ENCODE measurements at places on chromosomes 4 and X.

- no peak for DNase-seq
Observed at GRCh38 chr4:24781999-24782745, 13.2 kb upstream of the SOD3 start.

- DNase-seq: peak; percentile 13
Observed at GRCh38 chr4:149166876-149167275, 648.8 kb downstream of the IQCM start.

- no peak for DNase-seq
Observed at GRCh38 chrX:134167591-134168203, 69.3 kb upstream of the CCDC160 start.

- no peak for DNase-seq
Observed at GRCh38 chrX:10554612-10555270, 65.6 kb downstream of the MID1 start.

DNA sequence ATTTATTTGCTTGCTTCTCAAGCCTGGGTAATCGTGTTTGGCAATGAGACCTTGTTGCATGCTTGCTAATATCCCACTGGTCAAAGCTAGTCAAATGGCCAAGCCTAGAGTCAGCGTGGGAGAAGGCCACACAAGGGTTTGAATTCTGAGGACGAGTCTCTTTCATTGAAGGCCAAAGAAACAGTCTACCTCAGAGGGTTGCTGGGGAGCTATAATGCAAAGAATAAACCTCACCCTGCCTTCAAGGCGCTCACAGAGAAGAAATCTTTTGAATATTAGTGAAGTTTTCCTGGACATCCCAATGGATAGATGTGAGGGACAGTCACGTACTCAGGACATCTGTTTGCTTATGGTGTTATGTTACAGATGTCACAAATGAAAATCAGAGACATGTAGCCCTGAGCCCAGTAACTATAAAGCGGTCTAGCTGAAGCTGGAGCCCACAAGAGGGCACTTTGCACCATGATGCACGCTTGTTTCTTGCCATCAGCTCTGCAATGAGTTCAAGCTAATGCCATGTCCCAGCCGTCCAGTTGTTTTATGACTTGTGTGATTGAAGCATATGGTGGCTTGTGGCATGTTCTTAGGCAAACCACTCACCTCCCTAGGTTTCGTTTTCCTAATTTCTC, 1.1 kb upstream of the TLR3 start:
- no peak for DNase-seq

DNA sequence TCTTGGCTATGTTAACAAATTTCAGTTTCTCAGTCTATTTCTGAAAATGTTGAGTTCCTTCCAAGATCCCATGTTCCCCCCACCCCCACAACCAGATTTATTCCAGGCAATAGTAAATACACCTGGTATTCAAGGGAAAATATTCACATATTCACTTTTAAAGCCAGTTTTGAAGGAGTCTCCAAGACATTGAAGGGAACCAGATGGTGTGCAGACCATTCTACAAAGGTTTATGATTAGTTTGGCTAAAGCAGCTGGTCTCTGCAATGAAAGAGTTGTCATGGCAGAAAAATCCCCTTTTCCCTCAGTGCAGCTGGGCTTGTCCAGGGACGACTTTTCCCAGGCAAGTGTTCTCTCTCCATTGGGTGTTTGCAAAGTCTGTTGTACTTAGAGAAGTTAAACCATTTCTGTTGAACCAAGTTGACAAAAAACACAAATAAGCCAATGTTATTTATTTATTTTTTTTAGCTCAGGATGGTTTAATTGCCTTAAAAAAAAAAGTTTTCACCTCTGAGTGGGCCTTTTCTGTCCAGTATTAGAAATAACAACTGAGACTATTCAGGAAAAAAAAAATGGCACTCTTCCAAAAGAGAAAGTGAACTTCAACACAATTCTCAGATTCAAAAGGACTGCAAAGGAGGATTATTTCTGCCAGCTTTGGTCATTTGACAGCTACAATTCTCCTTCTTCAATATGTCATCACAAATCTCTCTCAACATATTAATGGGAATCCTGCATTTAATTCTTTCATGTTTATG, 410.6 kb downstream of the IL1RAPL1 start:
- peak; percentile 5 for DNase-seq

DNA sequence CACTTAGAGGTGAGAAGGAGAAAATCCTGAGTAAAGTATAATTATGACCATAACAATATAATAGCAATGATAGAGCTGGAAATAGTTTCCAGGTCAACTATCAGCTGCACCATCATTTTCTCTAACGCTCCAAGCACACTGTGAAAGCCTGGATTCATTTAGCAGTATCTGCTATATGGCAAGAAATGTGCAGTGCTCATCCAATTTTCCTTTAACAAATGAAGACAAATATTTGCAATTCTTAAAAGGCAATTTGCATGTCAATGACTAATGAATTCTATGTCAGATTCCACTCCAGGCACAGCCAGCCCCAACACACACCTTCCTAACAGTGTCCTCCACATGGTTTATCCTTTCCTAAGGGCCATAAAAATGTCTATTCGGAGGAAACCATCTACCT, 12.7 kb downstream of the PRSS12 start:
- DNase-seq: no peak

- no peak for DNase-seq
Observed at GRCh38 chr4:13922873-13923645, 295.5 kb upstream of the BOD1L1 start.

- DNase-seq: no peak
Observed at GRCh38 chr4:113179091-113179490, 129.6 kb downstream of the ANK2 start.

DNA sequence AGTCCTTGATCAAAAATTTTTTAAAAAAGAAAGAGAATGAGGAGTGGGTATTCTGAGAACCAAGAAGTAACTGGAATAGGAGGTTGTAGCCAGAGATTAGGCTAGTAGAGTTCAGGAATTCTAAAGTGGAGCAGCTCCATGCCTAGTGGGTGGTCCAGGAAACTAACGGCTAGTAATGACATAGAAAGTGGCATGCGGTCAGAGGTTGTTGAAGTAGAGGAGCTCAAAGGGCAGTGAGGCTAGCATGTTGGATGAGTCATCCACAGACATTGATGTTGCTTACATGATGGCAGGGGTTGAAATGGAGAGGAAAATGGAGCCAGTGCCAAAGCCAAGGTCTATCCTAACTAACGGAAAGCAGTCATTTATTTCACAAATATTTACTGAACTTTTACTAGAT, 42.1 kb downstream of the TEX13B start:
- no peak for DNase-seq

- no peak for DNase-seq
Observed at GRCh38 chr4:173446416-173446815, 47.5 kb upstream of the SCRG1 start.

- DNase-seq: no peak
Observed at GRCh38 chr4:6472008-6472386, 417 bp downstream of the PPP2R2C start.

DNA sequence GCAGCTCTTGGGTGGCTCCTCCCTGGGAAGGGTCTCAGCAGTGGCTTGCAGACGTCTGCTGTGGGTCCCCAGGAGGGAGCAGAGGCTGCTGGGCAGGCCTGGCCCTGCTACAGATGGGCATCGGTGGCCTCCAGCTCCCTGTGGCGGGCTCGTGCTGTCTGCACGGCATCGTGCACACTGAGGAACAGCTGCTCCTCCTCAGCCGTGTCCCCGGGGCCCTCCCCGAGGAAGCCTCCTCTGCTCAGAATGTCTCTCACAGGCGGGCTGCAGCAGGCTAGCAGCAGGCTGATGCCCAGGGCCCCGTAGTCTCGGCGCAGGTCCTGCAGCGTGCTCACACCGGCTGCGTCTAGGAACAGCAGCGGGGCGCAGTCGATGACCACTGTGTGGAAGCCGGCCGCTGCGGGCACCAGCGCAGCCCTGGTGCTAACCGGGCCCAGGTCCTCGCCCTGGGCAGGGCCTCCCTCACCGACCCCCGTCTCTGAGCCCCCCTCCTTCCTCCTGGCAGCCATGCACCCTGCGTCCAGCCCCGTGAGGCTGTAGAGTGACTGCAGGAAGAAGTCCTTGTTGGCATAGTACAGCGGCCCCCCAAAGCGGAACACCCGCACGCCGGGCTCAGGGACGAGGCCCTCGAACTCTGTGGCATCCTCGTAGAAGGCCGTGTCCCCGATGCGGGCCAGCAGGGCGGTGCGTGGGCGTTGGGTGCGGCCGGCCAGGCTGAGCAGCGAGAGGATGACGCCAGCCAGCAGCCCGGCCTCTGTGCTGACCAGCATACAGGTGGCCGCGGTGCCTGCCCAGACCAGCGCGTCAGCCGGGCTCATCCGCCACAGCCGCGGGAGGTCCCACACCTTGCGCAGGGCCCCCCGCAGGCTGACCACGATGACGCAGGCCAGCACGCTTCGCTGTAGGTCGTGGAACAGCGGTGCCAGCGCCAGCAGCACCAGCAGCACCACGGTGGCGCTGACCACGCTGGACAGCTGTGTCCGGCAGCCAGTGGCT, 2.2 kb downstream of the IDUA start:
- DNase-seq: no peak

- DNase-seq: no peak
Observed at GRCh38 chr4:112422644-112423043, 93.3 kb downstream of the NEUROG2 start.

GRCh38 chrX:127558811-127559210, 493.4 kb downstream of the ACTRT1 start:
- DNase-seq: no peak

DNA sequence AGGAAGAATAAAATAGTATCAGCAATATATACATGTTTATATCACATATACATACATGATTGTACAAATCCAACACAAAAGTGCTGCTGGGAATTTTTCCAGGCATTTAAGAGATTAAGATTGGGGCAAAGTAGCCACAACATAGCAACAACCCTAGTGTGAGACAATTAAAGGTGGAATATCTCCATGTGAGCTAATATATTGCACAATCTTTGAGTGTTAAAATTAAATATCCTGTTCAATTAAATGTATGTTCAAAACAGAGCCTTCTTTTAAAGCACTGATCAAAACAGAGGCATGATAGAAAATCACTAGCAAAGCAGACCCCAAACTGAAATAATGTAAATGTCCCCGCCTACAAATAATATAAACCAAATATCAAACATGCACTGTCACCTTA, 97.6 kb downstream of the GABRB1 start:
- no peak for DNase-seq

DNA sequence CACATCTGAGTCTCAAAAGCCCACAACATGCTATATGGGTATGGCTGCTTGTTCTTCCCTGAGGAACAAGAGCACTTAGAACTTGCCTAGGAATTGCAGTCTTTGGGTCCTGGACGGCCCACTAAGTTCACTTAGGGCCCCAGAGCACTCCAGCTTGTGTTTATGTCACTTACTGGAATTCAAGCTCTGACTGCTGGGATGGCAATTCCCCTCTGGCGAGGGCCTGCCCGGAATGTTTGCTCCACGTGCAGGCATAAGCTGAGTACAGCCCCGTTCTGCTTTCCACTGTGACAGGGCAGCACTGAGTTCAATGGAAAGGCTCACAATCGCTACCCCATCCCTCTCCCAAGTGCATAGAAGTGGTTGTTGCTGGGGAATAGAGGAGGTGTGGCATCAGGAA, 25.9 kb upstream of the RASSF6 start:
- DNase-seq: no peak

DNA sequence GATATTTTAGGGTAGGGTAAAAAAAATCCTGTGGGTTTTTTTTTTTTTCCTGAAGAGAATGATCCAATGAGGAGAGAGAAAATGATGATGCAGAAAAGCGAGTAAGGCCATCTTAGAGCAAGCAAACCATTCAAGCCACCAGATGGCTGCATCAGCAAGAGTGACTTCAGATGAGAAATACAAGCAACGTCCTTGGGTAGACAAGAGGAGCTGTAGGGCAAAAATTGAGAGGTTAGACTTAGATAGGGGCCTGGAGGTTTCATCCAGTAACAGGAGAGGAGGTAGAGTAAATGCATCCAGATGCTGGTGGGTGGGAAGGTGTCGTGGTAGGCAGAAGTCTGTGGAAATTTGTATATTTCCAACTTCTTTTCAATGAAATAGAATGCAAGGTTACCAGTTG, 14.6 kb downstream of the FTHL17 start:
- DNase-seq: no peak

DNA sequence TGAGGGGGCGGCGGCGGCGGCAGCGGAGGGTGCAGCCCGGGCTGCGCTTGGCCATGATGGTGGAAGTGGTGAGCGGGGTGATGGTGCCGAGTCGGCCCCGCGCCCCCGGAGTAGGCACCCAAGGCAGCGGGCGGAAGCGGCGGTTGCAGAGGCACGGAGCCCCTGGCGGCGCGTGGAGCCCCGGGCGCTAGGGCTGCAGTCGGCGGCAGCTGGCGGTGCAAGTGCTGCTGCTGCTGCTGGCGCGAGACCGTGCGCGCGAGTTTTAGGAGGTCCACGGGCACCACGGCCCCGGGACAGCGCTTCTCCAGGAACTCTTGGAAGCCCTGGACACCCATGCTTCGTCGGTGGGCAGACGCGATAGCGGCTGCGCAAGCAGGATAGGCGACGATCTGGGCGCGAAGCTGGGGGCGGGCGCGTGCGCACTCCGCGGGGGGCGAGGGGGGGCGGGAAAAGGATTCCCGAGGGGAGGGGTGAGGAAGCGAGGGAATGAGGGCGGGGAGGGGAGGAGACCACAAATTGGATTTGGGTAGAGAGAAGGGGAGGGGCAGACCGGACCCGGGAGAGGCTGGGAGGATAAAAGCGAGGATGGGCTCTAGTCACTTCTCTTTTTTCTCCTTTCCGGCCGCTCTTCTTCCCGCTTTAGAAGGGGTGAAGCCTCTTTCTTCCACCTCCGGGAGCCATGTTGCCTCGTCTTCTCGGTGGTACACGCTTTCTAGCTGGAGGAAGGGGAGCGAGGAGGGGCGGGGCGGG, at the start of gene FAM120C:
Gene FAM120C (minus strand): TSS at position 391 of the 750 bp plus-strand sequence. CDS start 56 bp downstream, at position 335.
- DNase-seq: peak; percentile 19

DNA sequence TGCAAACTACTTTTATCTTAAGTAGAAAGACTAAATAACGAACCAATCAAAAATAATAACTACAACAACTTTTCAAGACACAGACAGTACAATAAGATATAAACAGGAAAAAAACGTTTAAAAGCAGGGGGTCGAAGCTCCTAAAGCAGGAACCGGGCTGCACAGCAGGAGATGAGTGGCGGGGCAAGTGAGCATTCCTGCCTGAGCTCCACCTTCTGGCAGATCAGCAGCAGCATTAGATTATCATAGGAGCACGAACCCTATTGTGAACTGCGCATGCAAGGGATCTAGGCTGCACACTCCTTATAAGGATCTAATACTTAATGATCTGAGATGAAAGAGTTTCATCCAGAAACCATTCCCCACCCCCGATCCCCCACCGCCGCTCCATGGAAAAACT, 146.2 kb downstream of the TEX11 start:
- no peak for DNase-seq

DNA sequence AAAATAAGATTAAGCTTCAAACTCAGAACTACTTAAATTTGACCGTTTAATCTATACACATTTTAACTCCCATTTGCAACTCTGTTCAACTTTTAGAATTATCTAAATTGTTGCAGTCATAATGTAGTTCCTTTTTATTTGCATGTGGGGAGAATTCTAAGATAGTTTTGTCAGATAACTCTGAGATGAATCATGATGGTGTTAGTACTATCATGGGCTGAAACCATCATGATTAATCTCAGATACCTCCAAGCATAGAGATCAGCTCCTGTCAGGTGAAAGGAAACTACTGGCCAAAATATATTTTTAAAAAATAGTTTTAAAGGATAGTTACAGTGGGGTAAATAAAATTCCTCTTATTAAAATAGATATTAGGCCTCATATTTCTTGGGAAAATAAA, 39.0 kb downstream of the FBXO8 start:
- DNase-seq: no peak

Measured in non-pigmented ciliary epithelial cell (primary cell).